ENCODE measurements at places on chromosomes 12 and 14.

GRCh38 chr12:130236446-130236845, 74.2 kb downstream of the FZD10 start:
- DNase-seq = no peak

DNA sequence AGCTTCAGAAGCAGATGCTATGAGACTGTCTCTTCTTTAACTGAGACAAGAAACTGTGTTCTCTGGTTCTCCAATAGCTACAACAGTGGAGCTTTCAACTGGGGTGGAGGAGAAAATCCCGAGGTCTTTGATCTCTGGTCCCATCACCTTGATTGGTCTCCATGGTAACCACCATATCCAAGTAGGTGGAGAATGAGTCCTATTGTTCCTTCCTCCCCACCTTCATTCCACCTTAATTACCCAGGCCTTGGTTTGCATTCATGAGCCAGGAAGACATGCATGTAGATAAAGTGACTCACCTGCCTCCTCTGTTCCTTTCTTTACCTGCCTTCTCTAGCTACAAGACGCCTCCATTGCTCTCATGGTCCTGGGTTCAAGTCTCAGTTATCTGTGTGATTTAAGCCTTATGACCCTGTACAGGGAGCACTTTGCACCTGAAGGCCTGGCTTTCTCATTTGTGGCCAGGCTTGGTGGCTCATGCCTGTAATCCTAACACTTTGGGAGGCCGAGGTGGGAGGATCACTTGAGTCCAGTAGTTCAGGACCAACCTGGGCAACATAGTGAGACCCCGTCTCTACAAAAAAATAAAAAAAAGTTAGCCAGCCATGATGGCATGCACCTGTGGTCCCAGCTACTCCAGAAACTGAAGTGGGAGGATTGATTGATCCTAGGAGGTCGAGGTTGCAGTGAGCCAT, 157.7 kb upstream of the TBX3 start:
- DNase-seq = no peak

DNA sequence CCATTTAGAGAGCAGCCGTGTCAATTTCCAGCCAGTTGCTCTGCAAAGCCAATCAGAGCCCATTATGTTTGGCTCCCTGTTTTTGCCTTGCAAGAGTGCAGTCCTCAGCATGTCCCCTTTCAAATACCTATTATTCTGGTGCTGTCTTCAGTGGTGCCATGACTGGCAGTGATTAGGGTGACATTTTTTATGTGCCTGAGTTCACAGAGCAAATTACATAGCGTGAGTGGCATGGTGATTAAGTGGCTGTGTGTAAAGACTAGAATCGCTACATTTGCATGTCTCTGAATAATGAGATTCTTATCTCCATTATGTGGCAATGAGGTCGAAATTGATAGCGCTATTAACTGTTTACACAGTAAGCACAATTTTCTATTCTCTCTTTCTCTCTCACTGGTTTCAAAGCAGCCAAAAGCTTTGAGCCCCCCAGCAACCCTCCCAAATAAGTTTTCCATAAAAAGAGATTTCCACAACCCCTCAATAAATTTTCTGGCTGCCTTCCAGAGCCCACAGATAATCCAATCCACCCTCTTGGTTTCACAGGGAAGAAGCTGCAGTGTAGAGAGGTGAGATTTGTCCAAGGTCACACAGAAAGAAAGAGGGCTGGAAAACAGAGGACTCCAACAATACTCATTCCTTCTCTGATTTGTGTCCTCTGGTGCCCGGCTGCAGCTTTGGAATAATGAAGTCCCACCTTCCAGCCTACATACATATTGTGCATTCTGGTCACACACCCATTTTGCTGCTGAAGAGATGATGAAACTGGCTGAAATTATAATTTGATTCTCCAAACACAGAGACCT, 58.8 kb upstream of the NUDT4 start:
- DNase-seq = no peak

DNA sequence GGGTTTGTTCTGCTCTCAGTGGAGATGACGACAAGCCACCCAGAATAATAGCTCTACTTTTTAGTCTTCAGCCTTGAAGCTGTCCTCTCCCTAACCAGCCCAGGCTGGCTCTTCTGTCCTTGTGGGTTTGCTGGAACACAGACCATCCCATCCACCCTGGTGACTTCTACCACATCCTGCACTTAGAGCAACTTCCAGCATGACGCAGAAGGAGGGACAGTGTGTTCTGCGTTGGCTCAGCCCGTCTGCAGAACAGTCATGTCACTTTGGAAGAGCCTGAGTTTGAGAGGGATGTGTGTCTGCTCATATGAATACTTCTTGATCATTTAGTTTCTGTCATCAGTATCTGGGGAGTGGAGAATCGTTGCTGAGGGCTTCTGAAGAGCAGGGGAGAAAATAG, 198.0 kb downstream of the CACNA1C start:
- DNase-seq = no peak

GRCh38 chr14:91415794-91416743, 1.6 kb downstream of the CCDC88C start:
- DNase-seq = peak; percentile 89

GRCh38 chr12:602700-603068, 60.6 kb downstream of the NINJ2 start:
- no peak for DNase-seq

GRCh38 chr12:4228122-4228580, 45.4 kb upstream of the CCND2 start:
- no peak for DNase-seq

Measured in central memory CD4-positive, alpha-beta T cell (primary cell).